ENCODE measurements at places on chromosomes 3 and 15.

DNA sequence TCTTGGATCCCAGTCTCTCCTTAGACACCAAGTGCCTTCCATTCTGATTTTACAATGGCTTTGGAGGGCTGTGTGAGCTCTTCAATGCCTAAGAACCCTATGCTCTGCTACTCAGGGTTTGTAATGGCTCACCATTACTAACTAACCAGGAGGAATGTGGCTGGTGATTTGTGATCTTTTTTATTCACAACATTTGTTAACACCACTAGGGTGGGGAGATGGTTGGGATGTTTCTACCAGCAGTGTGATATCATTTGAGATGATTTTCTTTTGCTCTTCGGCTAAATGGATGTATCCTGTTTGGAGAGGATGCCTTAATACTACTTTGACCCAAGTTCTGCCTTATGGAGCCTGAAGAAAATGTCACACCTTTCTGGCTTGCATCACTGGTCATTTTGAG lies 226.9 kb downstream of the MFSD1 start:
- DNase-seq: no peak

GRCh38 chr15:78651007-78651406 lies 10.0 kb upstream of the CHRNB4 start:
- DNase-seq: no peak

DNA sequence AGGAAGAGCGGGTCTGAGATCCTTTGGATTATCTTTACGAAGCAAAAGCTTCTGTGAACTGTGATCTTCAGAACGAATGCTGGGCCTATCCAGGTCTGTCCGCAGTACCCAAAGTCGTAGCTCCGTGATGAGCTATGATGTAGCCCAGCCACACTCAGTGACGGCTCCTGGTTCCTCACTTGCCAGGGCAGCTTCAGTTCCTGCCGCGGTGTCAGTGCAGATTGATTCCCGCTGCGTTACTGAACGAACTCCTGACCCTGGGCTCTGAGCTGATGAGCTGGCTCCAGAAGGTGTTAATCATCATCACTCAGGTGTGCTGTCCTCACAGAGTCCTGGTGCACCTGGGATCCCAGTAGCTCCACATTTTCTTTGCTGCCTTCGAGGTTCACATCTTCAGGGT lies 45.0 kb downstream of the TMEM44 start:
- DNase-seq: no peak

- no peak for DNase-seq
Measured at GRCh38 chr3:137988152-137988551, 21.8 kb upstream of the CLDN18 start.

- no peak for DNase-seq
Measured at GRCh38 chr3:4687167-4687566, 194.0 kb downstream of the ITPR1 start.

- no peak for DNase-seq
Measured at GRCh38 chr3:65550137-65550536, 488.6 kb downstream of the MAGI1 start.

DNA sequence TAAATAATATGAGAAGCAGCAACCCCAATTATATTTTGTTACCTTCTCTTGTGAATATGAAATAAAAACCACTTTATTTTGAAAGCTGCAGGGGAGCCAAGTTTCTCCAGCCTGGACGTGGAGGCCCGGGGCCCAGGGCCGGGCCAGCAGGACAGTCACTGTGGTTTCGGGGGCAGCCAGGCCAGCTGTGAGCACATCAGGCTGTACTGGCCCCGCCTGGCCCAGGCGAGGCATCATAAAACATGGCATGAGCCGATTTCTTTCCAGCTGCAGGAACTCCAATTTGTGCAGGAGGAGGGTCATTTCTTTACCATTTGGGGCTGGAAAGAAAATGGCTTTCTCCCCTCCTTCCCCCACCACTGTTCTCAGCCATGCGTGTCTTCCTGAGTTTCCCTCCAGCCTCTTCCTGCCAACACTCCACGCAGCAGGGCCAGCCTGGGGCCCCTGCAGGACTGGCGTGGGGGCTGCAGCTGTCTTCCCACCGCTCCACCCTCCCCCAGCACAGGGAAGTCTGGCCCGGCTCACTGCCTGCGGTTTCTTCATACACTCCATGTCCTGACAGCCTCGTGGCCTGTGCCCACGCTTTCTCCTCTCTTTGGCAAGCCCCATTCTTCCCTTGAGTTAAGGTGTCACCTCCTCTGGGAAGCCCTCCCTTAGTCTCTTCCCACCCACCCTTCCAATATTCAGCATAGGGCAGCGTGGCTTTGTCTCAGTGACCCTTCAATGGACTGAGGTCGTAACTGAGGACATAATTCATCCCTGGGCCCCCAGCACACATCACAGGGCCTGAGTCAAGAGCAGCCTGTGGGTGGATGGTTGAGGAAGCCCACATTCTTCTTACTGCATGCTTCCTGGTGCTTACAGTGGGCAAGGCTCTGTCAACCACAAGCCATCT lies 135.8 kb downstream of the CHSY1 start:
- DNase-seq: no peak

DNA sequence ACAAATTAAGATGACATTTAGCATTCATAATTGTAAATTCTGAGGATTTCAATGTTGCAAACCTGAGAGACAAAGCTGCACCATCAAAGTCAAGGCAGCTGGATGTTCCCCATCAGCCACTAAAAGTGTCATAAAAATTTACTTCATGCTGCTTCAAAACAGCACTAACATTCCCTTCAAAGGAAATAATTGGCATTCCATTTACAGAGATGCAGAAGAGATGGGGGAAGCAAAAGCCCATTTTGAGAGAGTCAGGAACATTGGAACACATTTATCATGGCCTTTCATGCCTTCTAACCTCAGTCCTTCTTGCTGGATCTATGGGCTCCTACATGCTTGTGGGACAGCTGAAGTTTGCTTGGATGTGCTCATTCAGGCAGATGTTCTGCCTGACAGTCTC lies 6.4 kb upstream of the TMEM158 start:
- DNase-seq: no peak

- no peak for DNase-seq
Measured at GRCh38 chr15:25724899-25725298, 138.2 kb downstream of the ATP10A start.

- DNase-seq: no peak
Measured at GRCh38 chr3:188137051-188137450, 16.9 kb upstream of the LPP start.

DNA sequence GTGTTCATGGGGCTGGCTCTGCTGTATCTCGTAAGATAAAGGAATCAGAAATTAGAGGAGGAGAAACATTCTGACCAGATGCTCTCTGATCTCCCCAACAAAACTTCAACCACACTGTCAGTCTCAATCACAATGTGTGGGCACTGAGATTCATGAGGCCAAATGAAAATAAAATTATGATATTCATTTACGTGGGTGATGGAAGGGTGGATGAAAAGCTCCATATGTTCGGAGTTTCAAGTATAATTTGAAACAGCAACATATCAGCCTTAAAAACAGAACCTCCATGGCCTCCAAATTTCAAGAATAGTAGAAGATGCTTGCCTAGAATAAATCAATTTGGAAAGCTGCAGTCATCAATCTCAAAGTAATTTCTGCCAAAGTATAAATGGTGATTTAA lies 363.7 kb downstream of the MAGI1 start:
- DNase-seq: no peak

GRCh38 chr3:148203297-148204010 lies 494.2 kb upstream of the AGTR1 start:
- no peak for DNase-seq

DNA sequence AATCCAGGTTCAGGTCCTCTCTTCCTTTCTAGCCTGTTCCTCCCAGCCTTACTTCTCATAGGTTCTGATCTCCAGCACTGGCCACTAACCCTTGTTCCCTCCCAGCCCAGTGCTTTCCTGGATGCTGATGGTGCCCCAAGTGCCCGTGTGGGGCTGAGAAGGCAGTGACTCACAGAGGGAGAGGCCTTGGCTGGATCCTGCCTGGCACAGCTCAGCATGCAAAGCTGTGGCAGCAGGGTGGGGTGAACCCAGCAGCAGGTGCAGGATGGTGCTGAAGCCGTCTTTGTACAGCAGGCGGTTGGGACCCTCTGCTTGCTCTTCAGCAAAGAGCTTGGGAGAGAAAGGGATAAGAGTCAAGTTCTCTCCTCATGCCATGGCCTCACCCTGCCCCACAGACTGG lies 7.6 kb downstream of the LPCAT4 start:
- DNase-seq: no peak

GRCh38 chr15:25242957-25243799 lies 195.6 kb downstream of the UBE3A start:
- no peak for DNase-seq

DNA sequence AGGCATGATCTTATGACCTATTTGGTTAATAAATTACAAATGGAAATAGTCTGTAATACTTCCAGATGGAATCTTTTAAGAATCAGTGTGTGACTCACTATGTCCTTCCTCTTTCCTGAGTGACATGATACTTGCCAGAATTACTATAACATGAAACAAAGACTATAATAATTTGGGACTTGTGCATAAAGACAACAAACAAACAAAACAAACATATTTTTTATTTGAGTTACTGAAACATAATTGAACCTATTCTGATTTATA lies 1268.1 kb downstream of the OTOL1 start:
- no peak for DNase-seq

DNA sequence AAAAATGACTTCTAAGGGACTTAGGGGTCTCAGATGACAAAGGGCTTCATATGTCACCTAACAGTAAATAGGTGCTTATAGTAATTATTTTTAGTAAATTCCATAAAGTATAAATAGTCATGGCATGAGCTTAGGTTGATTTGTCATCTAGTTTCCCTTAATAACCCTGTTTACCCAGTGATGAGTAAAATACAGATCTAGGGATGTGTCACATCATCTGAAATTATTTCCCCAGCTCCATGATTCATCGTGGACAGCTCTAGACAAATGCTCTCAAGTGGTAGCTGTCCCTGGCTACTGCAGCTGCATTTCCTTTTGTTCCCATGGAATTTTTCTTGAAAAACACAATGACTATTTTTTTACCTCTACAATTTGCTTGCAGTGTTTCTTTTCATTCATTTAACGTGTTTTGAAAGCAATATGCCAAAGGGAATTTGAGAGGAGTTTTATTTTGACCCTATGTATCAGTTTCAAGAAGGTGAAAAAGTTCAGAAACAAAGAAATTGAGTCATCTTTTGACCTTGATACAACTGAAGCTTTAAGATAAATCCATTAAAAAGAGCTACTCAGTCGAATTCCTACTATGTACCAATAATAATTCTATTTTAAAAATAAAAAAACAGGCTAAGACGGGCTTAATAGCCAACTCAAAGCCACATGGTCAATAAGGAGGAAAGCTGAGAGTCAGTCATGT lies 241.6 kb downstream of the KCNMB2 start:
- DNase-seq: no peak

- no peak for DNase-seq
Measured at GRCh38 chr15:41821831-41822230, 6.1 kb upstream of the JMJD7 start.

GRCh38 chr15:68599153-68599545 lies 20.4 kb downstream of the CORO2B start:
- no peak for DNase-seq

DNA sequence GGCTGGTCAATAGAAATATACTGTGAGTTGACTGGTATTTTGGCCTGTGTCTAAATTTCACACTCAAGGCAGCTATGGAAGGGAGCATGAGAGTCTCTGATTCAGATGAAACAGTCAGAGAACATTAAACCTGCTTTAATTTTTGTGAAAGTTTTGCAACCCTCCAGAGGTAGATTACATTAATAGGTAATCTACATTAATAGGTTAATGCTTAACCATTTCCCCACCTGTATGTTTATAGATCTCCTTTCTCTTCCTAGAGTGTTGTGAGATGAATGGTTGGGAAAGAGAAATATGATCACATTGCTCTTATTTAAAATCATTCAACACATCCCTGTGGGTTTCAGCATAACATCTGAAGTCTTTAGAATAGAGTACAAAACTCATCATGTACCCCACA lies 586.9 kb upstream of the DPPA4 start:
- no peak for DNase-seq

DNA sequence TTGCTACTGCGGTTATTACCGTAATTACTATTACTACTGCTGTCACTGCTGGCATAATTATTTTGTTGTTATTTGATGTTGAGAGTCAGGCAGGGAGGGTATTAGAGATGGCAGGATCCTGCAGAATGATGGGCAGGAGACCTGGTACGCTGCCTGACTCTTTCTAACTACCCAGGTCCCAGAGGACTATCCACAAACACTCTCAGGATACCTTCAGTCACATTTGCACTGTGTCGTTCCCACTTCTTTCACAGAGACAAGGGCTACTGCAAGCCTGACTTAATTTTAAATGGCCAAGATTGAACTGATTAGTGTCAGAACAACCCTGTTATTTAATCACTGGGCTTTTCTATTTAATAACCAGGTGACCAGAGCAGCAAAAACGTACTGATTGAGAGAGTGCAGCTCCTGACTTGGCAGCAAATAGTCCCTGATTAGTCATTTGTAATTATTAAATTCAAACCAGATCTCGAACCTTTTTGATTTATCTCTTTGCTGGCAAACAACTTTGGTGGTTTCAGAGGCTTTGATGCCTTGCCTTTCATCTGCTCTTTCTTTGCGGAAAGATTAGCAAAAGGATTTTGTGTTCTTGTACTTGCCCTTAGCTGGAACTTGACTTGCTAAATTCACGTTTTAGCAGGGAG lies 88.8 kb upstream of the ARHGEF3 start:
- DNase-seq: no peak

DNA sequence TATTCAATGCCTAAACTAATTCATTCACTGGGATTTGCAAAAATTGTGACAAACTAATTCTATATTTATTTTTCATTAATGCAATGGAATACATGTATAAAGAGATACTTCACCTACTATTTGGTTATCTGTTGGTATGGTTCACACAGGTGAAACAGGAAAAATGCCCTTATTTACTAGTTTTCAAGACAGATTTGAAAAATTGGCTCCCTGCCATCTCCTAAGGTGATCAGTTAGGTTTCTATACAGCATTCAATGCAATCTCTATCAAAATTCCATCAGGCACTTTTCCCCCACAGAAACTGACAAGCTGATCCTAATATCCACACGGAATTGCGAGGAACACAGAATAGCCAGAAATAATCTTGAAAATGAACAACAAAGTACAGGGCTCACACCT lies 101.1 kb downstream of the DLG1 start:
- no peak for DNase-seq

DNA sequence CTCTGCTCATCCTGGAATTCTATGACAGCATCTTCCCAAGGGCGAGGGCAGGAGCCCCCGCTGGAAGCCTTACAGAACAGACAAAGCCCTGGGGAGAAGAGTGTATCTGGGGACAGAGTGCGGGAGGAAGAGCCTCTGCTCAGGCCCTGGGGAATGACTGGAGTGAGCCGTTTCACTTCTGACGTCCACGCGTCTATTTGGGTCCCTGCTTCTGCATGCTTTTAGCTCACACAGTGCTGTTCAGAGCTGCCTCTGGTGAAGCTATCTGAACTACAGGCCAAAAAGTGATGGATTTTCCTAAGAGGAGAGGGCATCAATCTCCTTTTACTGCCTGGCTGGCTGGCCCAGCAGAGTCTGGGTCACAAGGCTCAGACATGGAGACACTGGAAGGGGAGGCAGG lies 311.8 kb downstream of the NTRK3 start:
- no peak for DNase-seq

GRCh38 chr3:65833761-65834505 lies 204.8 kb downstream of the MAGI1 start:
- no peak for DNase-seq

Measured in RPMI8226 (cell line).